ENCODE measurements at places on chromosomes 5 and 9. TPM values are rescaled to one million over a fixed set of nuclear protein-coding genes. Genes with fewer than 3 reads are reported as not detected.

DNA sequence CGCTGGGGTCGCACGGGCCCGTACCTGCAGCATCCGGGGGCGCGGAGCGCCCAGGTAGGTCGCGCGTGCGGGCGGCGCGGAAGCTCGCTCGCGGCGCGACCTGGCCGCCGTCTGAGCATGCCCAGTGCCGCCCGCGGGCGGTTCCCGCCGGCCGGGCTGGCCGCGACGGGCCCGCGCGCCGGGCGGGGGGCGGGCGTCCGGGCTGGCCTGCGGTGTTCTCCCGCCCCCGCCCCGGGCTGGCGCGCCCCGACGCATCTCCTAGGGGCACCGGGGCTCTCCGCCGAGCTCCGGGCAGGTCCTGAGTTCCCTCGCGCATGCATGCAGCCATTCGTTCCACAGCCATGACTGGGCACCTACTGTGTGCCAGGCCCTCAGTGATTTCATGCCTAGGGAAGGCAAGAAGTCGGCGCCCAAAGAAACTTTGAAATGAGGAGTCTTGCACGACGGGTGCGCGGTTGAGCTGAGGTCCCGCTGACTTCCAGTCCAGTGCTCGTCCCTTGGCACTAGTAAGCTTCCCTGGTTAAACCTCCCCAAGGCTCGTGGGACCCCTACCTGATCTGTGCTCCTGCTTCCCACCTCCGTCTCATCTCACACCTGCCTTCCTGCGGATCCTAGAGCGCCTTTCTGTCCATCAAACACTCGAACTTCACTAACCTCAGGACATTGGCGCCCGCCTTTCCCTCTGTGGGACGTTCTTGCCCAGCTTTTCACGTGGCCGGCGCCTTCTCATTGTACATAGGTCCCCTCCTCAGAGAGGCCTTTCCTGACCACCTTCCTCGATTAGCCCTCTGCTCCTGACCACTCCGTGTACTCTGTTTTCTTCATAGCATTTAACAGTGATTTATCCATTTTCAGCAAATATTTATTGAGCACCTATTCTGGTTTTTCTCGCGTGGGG is at the start of gene PTPN3:
PTPN3 (minus strand) TSS at position 113 of the 898 bp plus-strand sequence. CDS start 34,873 bp downstream, outside the sequence.
- no peak for DNase-seq

DNA sequence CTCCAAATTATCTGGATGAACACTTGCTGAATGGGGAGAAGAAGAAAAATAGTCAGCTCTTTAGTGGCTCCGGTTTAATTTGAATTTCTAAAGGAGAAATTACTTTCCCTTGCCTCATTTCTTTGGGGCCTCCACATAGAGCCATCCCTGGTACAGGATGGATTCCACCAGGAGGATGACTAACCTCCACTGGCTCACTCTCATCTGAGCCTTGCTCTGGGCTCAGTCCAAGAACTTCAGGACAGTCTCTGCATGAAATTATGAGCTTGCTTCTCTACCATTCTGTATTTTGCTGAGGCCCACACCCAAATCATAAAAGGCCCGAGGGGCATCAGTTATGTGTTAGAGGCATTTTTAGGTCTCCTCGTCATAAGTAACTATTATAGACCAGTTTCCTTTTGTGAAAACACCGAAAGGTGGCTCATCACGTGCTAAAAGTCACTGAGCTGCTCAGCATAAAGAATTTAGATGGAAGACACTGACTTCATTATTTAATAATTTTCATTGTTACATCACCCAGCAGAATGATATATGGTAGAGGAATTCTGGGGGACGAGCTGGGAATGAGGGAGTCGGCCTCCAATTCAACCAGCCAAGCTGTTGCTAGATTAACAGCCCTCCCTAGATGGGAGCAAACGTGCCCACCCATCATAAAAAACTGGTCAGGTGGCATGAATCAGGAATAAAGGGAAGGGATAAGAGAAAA is 222.1 kb downstream of the TARS1 start:
- DNase-seq: no peak

DNA sequence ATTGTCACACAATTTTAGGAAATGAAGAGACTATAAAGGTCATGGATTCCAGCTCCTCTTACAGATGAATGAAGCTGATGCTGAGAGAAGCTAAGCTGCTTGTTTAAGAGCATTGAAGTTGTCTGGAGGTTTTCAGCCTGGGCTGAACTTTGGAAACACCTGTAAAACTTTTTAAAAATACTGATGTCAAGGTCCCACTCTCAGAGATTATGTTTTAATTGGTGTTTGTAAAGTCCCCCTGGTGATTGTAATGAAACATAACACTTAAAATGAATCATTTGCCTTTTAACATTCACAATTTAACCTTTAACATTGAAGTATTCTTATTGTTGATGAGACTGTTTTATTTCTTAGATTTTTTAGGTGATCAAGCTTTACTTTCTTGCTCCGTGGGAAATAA is 16.4 kb downstream of the RAD23B start:
- DNase-seq: peak; percentile 26

- DNase-seq: no peak
Measured at GRCh38 chr5:149423049-149423793, 44.1 kb upstream of the IL17B start.

Gene IL4
- total RNA-seq: 6.4 TPM
